Dermis blood vessel endothelial cell (primary cell): ENCODE measurements at places on chromosomes 11 and 22.
A peak's percentile ranks its signal among the peaks of the same experiment; 100 is the strongest.

DNA sequence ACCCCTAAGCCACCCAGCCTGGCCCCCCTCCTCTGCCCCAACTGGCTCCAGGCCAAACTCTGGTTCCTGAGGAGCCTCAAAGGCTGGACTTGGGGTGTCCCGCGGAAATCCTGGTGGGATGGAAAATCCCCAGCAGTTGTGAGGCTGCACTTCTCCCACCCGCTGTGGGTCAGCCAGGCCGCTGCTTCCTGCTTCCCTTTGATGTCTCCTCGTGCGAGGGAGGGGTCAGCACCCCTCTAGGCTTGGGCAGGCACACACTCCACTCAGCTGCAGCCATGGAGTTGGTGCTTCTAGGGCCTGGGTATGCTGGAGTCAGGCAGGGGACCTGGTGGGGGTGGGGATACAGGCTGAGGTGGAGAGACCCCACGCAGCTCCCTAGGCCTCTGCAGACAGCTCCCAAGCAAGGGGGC, 12.0 kb downstream of the KCNQ1OT1 start:
- DNase-seq: peak; percentile 13

GRCh38 chr22:44205516-44206329, 25.0 kb downstream of the PARVG start:
- DNase-seq: no peak

GRCh38 chr11:66267039-66267378, 1.4 kb upstream of the RAB1B start:
- no peak for DNase-seq

DNA sequence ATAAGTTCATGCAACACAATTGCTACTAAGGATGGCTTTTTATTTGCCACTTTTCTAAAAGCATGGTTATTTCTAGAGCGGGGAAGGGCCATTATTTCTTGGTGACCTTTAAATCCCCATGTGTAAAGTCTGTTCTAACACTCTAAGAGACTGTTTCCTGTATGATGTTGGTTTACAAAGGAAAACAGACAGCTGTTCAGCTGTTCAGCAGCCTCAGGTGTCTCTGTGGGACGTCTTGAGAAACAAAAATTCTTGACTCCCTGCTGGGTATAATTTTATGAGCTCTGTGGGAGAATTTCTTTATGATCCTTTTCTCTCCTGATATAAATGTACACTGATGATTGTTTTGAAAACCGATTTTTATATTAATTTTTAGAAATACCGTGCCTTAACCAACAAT, 13.9 kb downstream of the MUC15 start:
- no peak for DNase-seq

DNA sequence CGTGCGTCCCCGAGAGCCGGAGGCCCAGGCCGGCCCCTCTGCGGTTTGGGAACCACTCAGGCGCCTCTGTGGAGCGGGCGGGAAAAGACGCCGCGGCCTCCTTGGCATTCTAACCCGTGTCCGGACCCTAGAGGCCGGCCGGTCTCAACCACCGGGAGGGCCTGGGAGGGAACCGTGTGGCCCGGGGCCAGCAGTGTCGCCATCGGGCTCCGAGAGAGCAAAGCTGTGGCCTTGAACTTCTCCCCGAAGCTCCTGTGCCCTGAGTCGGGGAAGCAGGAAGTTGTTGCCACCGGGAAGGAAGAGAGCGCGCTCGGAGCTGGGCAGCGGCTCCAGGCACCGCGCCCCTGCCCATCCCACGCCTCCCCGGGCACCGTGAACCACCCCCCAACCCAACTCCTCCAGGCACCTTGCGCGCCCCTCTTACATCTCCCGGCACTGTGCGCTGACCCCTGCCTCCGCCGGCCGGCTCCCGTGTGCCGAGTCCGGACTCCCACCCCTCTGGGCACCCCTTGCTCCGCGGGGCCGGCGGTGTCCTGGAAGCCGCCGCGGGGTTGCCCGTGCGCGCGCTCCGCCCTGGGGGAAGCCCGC, 80.0 kb upstream of the PPARA start:
- DNase-seq: peak; percentile 60

- no peak for DNase-seq
Observed at GRCh38 chr11:111731821-111732220, 34.4 kb downstream of the PPP2R1B start.

- DNase-seq: no peak
Observed at GRCh38 chr11:112051768-112052167, 22.0 kb downstream of the PIH1D2 start.

GRCh38 chr11:73141309-73142127, 600 bp downstream of the FCHSD2 start:
- peak; percentile 80 for DNase-seq

- DNase-seq: peak; percentile 46
Observed at GRCh38 chr11:122668562-122669090, 13.1 kb downstream of the UBASH3B start.

DNA sequence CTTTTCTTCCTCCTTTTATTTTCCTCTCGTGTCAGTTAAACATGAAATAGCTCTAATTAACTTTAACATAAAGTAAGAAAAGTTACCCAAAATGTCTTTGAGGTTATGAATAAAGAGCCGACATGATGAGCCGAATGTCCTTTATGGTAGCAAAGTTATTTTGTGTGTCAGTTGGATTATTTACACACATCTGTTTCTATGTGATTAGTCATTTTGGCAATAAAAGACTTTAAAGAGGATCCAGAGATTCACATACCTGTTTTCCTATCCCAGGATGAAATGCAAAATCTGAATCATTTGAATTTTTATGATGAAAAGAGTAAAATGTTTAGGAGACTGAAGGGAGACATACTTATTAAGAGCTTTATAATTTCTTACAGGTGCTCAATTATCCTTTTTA, 34.0 kb upstream of the TECTA start:
- DNase-seq: no peak

GRCh38 chr11:61851113-61851899, 23.2 kb downstream of the FADS2 start:
- no peak for DNase-seq

- DNase-seq: no peak
Observed at GRCh38 chr11:121588747-121589146, 136.0 kb upstream of the SORL1-AS1 start.

- DNase-seq: no peak
Observed at GRCh38 chr11:66272596-66272995, 4.2 kb downstream of the RAB1B start.

DNA sequence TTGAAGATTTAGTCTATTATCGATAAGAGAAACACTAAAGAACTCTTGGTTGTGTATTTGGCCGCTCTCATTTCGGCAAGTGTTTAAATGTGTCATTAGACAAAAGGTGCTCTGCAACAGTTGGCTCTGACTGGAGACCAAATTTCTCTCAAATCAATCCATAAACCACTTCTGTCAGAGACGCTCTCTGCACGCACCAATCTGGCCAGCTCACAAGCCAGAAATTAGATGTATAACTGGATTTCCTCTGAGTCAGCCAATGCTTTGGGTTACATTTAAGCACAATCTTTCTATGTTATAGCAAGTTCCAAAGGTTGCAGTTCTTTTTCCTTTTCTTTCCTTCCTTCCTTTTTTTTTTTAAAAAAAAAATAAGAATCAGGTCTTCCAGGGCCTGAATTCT, 17.6 kb upstream of the PARVA start:
- DNase-seq: no peak

- DNase-seq: no peak
Observed at GRCh38 chr11:17477084-17477333, 364 bp upstream of the ABCC8 start.

DNA sequence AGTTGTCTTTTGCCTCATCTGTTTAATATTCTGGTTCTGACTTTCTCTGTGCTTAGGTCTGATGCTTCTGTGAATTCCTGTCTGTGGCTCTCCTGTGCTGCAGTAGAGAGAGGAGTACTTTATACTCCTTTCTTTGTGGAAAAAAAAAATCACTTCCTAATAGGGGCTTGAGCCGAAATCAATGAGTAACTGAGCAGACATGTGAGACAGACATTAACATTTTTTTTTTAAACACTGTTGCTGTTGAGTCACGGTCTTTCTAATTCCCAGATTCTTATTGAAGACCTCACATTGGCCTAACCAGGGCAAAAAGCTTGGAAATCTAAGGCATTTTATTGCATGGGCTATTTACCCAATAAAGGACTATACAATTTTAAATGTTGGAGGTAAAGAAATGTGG, 86.1 kb downstream of the GRM5 start:
- DNase-seq: no peak

DNA sequence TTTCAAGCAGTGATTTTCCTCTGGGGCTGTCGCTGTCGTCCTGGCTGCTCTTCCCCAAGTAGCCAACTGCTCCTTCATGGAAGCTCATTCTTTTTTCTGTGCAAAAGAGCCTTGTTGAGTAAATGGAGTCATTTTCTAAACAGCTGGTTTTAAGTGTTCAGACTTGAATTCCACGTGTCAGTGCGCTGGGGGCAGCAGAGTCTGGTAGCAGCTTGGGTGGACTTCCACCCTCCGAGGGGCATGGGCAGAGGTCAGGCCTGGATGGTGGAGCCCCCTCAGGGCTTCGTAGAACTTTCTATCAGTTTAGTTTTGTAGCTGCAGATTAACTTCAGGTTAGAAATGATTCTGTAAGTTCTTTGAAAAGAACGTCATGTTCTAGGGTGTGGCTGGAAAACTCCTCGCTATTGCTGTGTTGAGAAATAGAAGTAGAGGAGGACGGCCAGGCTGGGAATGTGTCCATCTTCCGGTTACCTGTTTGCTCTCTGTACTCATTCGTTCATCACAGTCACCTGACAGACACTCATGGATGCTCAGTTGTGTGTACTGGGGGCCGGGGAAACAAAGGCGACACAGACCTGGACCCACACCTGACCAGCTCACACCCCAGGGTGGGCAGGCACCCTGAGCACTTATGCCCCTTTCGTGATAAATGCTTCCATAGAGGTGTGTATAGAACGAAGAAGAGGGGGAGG, 270.7 kb downstream of the TBC1D22A start:
- no peak for DNase-seq

- DNase-seq: peak; percentile 79
Observed at GRCh38 chr22:50640857-50641647, 13.1 kb upstream of the ARSA start.

GRCh38 chr11:95147364-95147905, 57.8 kb downstream of the ENDOD1 start:
- peak; percentile 87 for DNase-seq
